ENCODE measurements at places on chromosomes 1 and 21.
A peak's percentile ranks its signal among the peaks of the same experiment; 100 is the strongest.

DNA sequence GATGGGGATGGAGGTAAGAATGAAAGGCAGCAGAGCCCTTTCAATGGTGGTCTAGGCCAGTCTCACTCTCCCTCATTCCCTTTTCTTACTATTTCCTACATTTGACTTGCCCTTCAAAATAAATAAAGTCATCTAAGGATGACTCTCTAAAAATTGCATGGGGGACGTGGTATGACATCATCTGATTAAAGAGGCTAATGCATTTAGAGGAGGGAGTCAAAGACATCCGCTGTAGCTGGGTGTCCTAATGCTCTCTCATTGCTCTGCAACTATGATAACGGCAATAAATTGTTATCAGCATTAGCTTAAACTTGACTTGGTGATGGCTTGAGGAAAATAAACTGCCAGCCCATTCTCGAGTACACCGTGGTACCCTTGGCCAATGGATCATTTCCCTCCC, 225.6 kb upstream of the PBX1 start:
- DNase-seq: no peak

DNA sequence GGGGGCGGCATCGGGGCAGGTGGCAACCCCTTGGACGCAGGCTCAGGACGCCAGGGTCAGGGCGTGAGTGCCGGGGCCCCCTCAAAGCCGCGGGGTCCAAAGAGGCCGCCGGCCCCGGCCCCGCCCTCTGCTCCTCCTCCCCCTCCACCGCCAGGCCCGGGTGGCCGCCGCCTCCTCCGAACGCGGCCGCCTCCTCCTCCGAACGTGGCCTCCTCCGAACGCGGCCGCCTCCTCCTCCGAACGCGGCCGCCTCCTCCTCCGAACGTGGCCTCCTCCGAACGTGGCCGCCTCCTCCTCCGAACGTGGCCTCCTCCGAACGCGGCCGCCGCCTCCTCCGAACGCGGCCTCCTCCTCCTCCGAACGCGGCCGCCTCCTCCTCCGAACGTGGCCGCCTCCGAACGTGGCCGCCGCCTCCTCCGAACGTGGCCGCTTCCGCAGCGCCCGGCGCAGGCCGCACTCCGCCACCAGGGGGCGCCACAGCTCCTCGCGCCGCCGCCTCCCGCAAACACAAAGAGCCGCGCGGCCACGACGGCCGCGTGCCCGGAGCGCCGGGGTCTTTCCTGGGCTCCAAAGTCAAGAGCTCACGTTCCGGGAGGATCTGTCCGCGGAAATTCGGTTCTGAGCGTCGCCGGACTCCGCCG, 19.3 kb upstream of the SAMD11 start:
- peak; percentile 78 for DNase-seq

DNA sequence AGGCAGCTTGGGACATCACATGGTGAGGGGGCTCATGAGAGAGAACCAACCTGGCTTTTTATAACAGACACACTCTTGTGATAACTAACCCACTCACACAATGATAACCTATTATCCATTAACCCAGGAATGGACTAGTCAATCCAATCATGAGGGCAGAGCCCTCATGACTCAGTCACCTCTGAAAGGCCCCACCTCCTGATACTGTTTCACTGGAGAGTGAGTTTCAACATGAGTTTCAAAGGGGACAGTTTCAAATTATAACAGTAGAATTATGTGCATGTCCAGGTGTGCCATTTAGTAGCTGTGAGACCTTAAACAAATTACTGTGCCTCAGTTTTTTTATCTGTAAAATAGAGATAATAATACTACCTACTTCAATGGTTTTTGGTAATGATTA, 47.6 kb upstream of the PPP2R5A start:
- no peak for DNase-seq

DNA sequence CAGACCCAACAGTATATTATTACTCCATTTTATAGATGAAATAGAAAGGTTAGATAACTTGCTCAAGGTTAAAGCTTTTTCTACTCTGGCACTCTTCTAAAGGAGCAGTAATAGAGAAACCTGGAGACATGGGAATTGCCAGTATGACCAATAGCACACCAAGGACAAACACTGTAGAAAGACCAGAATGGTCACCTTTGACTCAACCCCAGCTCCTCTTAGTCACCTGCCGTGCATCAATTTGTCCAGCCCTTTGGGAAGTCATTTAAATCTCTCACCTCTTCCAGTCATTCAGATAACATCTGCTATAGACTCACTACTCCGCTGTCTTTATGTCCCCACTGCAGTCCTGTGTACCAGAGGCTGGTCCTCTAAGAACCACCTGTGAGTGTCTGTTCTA, 23.9 kb upstream of the SLC44A3 start:
- no peak for DNase-seq

DNA sequence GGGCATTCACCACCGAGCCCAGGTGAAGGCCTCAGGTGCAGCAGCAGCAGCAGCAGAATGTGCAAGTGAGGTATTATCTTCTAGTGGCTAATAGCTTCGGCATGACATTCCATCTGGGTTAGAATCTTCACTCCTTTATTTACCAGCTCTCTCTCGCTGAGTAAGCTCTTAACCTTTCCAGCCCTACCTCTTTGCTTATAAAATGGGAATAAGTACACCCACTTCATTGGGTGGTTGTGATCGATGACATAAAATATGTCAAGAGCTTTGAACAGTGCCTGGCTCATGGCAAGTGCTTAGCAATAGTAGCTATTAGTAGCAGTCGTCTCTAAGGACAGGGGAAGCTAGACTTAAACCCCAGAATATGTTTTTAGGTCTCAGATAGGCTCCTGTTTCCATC, 149.5 kb downstream of the NOS1AP start:
- DNase-seq: peak; percentile 97

DNA sequence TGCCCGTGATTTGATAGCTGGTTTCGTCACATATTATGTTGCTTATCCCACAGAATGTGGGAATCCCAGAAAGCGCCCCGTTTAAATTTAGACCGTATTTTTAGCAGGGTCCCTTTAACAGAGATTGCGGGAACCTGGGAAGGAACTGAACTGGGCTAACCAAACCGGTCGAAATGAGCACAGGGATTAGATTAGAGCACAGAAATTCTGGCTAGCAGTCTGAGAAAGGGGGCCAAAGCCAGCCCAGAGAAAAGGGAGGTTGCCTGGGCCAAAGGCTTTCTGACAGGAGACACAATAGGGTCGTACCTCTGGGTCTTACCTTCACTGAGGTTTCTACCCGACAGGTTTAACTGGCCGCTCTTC, 327 bp downstream of the LRRC40 start:
- DNase-seq: no peak

GRCh38 chr21:16071092-16071491, 341.3 kb downstream of the USP25 start:
- DNase-seq: peak; percentile 83

DNA sequence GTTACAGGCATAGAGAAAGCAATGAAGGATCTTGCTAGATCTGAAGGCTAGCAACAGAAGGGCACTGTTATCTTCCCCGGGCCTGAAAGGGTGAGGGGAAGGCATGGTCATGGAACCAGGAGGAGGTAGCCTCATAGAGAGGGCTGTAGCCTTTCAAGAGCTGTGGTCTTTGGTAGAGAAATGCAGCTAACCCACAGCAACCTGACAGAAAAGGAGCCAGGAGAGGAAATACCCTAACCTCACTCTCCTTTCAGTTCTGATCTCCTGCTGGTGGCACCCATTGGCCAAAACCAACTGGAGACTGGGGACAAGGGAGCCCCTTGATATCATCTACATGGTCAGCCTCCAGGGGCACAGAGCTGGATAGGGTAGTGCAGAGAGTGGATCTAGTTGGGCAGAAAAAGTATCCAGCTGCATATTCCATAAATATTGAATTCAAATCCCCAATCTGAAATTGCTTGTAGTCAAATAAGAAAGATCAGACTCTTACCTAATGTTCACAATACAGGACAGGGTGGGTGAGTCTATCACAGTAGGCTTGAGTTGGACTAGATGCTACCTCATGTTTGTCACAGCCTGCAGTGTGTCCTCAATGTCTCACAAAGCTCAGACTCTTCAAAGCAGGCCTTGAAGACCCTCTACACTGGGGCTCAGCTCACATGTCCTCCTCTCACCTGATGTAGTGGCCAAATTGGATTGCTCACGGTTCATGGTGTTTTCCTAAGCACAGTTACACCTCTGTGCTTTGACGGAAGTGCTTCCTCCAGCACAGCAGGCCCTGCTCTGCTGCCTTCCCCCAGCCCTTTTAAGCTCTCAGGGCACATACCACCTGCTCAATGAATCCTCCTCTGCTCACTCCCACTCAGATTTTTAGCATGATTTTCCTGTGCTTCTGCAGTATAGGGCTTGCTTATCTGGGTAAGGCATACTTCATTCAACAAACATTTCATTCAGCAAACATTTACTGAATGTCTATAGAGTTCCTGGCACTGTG, 74.1 kb upstream of the JUN start:
- DNase-seq: no peak

GRCh38 chr1:166089804-166090203, 77.0 kb downstream of the FAM78B start:
- DNase-seq: peak; percentile 31

- DNase-seq: no peak
These were observed 38.1 kb upstream of the NBL1 start for GRCh38 chr1:19605967-19606366.

- DNase-seq: no peak
These were observed 113.9 kb downstream of the GLIS1 start for GRCh38 chr1:53625049-53625448.

DNA sequence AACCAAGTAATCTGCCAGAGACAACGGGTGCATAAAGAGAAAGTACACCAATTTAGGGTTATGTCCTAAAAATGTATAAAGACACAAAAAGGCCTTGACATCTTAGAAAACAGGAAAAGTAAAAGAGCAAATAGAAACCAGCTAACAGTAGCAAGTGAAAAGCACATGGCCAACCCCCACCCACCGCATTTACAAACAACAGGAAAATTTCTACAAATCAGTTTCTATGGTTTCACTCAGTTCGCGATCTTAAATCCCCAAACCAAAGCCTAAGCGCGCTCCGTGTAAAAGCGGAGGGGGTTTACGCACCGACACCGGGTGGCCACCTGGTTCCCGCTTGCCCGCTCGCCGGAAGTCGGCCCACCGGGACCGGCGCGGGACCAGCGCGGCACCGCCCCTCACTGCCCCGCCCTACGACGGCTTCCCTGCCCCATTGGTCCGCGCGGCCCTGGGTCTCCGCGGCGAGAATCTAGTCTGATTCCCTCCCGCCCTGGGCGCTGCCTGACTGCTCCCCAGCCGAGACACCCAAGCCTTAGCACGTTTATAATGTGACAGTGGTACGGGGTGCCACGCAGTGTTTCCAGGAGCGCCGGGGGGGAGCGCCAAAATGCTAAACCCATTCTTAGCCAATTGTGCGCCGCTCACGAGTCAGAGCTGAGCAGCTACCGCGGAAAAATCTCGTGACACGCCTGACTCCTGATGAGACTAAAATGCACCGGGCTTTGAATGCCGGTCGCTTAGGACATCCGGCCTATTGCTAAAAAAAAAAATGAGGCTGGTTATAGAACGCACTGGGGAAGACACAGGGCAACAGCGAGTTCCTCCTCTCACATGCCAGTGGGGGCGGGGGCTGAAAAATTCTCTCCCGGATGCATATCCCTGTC, at the start of gene GART:
Gene GART, minus strand, starts transcription at position 362 of the 884 bp plus-strand sequence. CDS start 2,802 bp downstream, outside the sequence.
- peak; percentile 90 for DNase-seq

GRCh38 chr1:214363386-214363785, 82.4 kb downstream of the SMYD2 start:
- DNase-seq: no peak

- DNase-seq: no peak
These were observed 459.8 kb downstream of the KCNT2 start for GRCh38 chr1:196148367-196148970.

DNA sequence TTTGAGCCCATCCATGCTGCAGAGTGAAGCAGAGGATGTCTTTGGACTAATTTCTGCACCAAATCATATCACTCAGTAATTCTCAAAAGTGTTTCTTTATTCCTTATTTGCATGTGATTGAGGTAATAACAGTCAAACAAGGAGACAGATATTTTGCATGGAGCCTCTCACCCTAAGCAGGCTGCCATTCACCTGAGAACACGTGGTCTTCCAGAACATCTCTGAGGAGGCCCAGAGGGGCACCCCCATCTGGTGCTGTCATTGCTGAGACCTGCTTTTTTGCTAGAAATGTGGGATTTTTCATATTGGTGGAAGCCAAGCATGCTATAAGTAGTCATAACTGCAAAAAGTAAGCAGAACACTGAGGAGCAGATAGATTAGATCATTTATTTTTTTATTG, 7.7 kb downstream of the SLC37A1 start:
- DNase-seq: no peak

DNA sequence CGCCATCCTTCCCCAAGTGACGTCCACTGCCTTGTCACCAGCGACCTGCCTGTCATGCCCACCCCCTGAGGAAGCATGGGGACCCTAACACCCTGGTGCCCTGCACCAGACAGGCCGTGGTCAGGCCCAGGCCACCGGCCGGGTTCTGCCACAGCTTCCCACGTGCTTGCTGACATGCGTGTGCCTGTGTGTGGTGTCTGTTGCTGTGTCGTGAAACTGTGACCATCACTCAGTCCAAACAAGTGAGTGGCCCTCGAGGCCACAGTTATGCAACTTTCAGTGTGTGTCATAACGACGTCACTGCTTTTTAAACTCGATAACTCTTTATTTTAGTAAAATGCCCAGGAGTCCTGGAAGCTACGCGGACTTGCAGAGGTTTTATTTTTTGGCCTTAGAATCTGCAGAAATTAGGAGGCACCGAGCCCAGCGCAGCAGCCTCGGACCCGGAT, 8.5 kb upstream of the CTRC start:
- no peak for DNase-seq

DNA sequence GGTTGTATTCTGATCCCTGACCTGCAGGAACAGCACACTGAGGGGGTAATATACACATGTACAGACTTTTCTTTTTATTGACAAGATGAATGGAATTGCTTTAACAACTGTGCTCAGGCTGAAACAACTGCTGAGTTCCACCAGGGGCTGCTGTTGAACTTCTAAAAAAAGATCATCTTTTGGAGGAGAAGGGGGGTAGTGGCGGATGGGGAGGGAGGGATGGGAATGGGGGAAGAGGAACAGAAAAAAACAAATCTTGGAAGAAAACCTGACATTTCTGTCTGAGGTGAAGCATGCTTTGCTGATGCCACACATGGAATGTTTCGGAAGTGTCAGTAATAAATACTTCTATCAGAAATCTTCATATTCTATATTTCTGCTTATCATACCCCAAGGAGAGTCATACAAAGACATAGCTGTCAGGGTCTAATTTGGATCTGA, 75.0 kb downstream of the RWDD3 start:
- peak; percentile 90 for DNase-seq

GRCh38 chr1:106910798-106911197, 145.7 kb upstream of the PRMT6 start:
- no peak for DNase-seq

GRCh38 chr1:3858231-3858981, 1.1 kb downstream of the DFFB start:
- DNase-seq: peak; percentile 71

Measured in NCI-H1417 (cell line).